Ecto neural progenitor cell (in vitro differentiated cells): ENCODE measurements at places on chromosomes 3 and 15.

GRCh38 chr3:120443626-120444123 is 7.1 kb downstream of the FSTL1 start:
- DNase-seq, result no peak

DNA sequence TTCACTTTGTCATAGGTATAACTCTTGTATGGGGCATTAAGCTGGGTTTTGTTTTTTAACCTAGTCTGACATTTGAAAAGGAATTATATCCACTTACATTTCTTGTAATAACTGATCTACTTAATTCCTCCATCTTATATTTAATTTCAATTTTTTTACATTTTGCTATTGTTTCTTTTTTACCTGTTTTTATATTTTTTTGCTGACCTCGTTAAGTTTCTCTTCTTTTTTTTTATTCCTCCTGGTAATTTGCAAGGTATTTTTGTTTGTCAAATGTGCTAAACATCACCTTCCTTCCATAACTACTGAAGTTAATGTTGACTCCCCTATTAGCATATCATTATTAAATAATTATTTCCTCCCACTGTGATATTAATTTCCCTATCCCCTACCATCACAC is 87.7 kb upstream of the NR2F2 start:
- DNase-seq, result no peak

DNA sequence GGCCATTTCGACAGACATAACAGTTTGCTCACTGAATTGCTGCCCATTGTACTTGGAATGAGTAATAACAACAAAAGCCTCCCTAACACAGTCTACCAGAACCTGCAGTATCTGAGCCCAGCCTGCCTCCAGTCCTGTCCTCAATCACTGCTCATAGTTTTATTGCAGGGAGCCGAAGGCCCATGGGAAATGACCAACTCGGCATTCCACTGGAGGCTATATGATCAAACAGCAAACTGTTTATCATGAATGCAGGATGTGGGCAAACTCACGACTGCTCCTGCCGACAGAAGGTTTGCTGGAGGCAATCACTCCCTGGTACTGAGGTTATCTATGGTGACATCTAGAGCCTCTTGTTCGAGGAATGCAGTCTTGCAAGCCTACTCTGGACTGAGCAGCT is 46.3 kb downstream of the LSM3 start:
- no peak for DNase-seq

- DNase-seq, result no peak
Measured at GRCh38 chr3:45975686-45976085, 19.9 kb downstream of the FYCO1 start.

DNA sequence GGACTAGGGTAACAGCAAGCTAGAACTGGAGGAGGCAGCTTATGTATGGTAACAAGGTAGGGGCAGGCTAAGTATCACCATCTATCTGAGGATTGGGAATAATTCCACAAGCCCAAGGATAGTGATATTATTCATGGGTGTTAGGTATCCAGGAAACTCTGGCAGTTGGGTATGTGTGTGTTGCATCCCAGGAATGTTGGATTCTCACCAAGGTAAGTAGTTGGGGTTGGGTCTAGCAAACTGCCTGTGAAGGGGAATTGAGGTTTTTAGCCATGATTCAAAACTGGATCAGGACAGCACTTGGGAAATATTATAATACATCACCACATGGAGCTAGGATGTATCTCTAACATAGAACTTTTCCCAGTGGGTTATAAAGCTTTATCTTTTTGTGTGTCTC is 626.4 kb upstream of the GOLIM4 start:
- DNase-seq, result no peak

- peak; percentile 17 for DNase-seq
Measured at GRCh38 chr3:134646086-134646485, 4.7 kb downstream of the KY start.
